ENCODE measurements at places on chromosomes 12 and 14.

GRCh38 chr12:132827763-132828703 lies 636 bp downstream of the GOLGA3 start:
- peak; percentile 16 for DNase-seq

GRCh38 chr12:132357623-132358186 lies 28.3 kb upstream of the GALNT9 start:
- no peak for DNase-seq

DNA sequence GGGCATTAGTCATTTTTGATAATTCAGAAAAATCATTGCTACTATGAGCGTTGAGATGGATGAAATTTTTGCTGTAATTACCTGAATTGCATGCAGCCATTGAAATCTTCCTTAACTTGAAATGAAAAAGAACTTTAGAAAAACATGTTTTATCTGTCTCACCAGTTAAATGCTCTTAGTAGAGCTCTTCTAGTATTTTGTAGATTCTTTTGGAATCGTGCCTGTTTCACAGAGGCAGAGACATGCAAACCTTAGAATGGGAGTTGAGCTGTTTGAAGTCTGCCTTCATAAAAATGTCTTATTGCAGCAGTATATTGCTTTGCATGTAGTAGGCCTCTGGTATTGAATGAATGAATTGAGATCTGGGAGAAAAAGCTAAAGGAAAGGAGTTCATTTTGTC lies 4.2 kb downstream of the PEX5 start:
- DNase-seq = no peak

GRCh38 chr12:15716581-15716980 lies 72.6 kb downstream of the EPS8 start:
- DNase-seq = no peak

GRCh38 chr12:105256921-105257320 lies 20.9 kb upstream of the APPL2 start:
- DNase-seq = no peak

DNA sequence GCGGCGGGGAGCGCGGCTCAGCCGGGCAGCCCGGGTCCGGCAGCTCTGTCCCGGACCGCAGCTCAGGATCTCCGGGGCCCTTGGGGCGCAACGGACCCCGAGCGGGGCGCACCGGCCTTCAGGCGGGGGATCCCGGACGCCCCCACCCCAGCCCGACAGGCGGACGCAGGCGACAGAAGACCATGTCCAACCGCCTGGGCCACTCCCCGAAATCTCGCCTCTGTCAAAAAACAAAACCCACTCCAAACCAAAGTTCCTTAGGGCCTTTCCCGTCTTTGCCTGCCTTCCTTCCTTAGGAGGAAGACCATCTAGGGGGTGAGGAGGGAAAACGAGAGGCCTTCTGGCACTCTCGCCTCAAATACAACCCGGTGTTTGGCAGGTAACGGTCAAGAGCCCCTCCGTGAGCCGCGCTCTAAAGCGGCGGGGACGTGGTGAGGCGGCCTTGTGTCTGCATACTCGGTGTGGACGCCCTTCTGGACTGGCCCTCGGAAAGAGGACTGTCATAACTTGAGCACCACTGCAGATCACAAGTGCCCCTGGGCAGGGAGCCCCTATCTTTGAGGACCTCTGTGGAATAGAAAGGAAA lies 604 bp downstream of the HCFC2 start:
- peak; percentile 16 for DNase-seq

All from lung (tissue), 17 donors.